Right lobe of liver (tissue), 6 donors: ENCODE measurements at places on chromosomes 16 and 17. TPM values are rescaled to one million over a fixed set of nuclear protein-coding genes. Genes with fewer than 3 reads are reported as not detected.

The C1QTNF8 gene
- total RNA-seq, result not detected

The TOX3 gene
- 3.6 TPM for total RNA-seq

The SLC35G3 gene
- total RNA-seq, result not detected

The PMFBP1 gene
- total RNA-seq, result not detected

The STX1B gene
- total RNA-seq, result 0.62 TPM

DNA sequence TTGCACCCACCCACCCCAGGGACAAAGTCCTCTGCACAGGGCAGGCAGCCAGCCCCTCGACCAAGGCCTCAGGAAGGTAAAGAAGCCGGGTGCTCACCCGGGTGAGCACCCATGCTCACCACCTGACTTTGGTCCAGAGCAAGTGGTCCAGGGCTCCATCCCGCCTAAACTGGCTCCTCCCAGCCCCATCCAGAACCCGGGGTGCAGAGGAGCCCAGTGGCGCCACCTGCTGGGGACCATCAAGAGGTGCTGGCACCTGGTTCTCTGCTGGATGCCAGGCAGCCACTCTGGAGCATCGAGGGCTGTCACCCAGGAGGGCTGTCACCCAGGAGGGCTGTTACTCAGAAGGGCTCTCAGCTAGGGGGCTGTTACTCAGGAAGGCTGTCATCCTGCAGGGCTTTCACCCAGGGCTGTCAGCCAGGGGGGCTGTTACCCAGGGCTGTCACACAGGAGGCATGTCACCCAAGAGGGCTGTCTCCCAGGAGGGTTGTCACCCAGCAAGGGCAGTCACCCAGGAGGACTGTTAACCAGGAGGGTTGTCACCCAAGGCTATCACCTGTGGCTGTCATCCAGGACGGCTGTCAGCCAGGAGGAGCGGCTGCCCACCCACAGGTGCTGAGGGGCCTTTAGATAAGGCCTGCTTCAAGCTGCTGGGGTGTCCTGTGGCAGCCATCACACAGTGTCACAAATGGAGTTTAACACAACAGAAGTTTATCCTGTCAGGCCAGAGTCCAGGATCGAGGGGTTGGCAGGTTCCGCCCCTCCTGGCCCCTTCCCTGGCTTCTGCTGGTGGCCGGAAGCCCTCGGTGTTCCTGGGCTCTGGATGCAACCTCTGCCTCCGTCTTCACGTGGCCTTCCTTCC lies 98.5 kb downstream of the TNFRSF13B start:
- DNase-seq, result peak; percentile 81

- DNase-seq, result no peak
Measured at GRCh38 chr17:17698869-17699351, 17.7 kb downstream of the RAI1 start.

- DNase-seq, result no peak
Measured at GRCh38 chr17:11506635-11507034, 91.6 kb upstream of the DNAH9 start.

DNA sequence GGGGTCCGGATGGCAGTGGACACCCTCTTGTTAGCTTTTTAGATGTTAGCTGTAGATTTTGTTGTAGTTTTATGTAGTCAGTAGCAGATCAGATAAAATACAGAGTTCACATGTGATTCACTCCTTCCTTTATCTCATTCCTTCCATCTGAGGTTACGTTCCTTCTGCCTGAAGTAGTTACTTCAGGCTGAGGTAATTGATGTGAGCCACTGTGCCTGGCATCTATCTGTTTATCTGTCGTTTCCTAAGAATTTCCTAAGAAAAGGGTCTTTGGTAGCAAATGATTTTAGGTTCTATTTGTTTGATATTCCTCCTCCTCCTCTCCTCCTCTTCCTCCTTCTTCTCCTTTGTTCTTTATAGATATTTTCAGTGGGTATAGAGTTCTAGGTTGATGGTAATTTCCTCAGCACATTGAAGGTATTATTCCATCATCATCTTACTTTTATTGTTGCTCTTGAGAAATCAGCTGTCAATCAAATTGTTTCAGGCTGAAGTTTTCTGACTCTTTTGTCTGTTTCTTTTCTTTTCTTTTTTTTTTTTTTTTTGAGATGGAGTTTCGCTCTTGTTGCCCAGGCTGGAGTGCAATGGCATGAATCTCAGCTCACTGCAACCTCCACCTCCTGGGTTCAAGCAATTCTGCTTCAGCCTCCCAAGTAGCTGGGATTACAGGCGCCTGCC lies 29.6 kb upstream of the FBXO47 start:
- no peak for DNase-seq

DNA sequence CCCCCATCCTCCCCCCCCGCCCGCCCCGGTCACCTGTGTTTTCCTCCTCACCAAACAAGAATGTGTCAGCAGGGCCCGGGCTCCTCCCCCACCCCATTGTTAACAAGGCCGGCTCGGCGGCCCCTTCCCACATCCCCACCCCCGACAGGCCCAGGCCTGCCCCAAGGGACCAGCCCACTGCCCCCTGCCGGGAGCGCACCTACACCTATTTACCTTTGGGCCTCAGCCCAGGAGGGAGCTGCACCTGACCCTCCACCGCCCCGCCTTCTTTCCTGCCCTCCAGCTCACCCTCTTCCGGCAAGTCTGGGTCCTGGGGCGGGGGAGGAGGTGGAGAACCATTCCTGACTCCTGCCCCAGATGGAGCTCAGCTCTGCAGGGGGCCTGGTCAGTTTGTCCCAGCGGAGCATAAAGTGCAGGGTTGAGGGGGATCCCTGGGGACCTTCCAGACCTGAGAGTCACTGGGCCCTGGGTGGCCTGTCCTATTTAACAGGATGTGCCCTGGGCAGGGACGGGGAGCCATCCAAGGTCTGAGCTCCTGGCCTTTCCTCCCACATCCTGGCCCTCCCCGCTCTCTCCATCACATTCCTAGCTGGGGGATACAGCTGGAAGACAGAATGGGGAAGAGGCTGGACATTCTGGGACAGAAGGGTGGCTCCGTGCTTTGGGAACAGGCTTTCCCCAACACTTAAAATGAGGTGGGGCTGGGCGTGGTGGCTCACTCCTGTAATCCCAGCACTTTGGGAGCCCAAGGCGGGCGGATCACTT lies 8.3 kb downstream of the FOXJ1 start:
- DNase-seq, result no peak

DNA sequence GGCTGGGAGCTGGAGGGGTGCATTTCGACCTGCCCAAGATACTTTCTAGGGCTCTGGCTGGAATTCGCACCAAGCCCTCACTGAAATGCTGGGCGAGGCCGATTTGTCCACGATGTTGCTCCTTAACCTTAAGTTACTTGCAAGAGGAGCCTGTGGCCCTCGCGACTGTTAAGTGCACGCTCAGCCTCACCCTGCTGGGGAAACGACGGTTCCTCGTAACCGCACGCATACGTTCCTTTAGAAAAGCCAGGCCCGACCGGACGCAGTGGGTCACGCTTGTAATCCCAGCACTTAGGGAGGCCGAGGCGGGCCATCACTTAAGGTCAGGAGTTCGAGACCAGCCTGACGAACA lies 607 bp upstream of the NCOR1 start:
- DNase-seq, result no peak

DNA sequence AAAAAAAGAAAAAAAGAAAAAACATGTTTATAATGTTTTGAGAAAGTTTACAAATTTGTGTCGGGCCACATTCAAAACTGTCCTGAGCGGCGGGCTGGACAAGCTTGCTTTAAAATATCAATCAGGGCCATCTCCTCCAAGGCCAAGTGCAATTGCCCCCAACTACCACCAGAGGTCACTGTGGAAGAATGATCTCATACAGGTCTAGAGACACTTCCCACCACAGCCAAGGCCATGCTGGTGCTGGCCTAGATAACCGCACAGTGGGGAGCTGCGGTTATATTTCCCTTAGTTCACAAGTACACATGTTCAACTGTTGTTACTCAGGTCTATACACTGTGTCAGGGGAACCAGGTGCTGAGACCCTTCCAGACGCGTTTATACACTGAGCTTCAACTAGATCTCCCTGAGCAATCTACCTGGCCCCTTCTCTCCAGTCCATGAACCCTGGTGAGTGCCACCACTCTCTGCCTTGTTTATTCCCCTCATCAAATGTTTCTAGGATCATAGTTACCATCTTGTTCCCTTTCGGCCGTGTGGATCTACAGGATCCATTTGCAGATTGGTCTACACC lies 83.8 kb upstream of the CCL2 start:
- DNase-seq, result peak; percentile 58

- no peak for DNase-seq
Measured at GRCh38 chr17:44826123-44826790, 3.8 kb downstream of the GJC1 start.

- DNase-seq, result no peak
Measured at GRCh38 chr16:86955136-86955855, 361.9 kb downstream of the C16orf95 start.
